ENCODE measurements at places on chromosomes 6 and 20.

DNA sequence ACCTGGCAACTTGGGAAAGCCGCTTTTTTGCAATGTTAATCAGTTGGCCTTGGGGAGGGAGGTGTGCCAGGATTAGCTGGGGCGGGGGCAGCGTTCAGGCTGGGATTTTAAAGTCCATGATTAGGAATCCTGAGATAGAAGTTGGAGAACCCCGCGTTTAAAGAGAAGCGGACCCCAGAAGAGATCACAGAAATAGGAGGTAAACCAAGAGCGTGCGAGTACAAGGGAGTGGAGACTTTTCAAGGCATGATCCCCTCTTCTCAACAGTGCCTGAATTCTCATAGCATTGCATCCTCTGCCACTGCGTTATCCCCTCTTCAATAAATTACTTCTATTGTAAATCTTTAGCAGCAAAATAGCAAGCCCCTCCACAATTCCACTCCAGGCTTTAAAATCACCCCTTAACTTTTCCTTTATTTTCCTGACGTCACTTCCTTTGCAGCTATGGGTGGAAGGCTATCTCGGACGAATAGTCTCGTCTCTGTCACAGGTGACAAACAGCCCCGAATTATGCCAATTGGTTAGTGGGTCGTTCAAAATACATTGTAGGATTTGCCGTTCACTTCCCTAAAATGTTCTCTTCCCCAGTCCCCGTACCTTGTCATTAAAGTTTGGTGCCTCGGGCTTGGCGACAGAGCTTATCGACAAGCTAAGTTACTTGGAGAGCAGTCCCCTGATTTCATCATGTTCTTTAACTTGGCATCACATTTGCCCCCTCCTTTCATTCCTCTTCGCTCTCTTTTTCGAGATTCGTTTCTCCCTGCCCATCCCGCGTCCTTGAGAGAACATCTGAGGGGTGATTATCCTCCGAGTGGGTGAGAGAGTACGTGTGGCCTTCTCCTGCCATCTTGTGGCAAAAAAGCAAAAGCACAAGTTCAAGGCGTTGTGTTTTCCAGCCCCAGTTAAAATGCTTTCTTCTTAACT lies 17.1 kb downstream of the OR2B2 start:
- peak; percentile 86 for DNase-seq

- no peak for DNase-seq
Observed at GRCh38 chr20:42795111-42795695, 394.5 kb downstream of the PTPRT start.

DNA sequence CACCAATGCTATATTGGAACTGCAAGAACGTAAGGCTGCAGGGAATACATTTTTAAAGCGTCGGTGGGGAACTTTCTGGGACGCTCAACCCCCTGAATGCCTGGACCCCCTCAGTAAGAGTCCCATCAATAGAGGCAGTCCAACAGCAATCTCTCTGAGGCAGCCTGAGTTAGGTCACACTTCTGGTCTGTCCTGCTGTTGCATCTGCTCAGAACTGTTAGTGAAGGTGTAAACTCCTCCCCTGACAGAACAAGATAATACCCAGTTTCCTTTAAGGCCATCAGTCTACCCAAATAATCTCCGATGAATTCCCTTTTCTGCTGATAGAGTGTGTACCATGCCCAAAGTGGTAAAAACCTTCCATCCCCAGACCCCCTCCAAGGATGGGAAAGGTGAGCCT lies 1.1 kb upstream of the RNGTT start:
- no peak for DNase-seq

DNA sequence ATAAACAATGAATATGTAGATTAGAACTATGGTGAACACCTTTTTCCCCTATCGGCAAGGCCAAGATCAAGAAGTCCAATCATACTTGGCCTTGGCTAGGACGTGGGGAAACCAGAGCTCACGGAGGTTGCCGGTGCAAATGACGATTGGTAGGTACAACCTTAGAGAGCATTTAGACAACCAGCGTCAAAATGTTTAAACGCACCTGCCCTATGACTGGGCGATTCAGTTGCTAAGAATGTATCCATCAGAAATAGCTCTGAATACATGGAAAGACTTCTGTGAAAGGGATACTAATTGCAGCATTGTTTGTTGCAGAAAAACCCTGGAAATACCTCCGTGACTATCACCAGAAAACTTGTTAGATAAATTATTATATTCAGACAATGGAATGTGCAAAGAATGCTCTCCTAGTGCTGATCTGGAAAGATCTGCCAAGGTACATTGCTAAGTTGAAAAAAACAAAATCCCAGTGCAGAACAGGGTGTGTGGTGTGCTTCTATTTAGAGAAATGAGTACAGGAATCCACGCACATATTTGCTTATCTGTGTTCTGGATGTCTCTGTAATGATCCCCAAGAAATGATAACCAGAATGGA lies 48.0 kb upstream of the PTPN1 start:
- DNase-seq: no peak

GRCh38 chr20:19937651-19938420 lies 79.3 kb upstream of the NAA20 start:
- DNase-seq: no peak

DNA sequence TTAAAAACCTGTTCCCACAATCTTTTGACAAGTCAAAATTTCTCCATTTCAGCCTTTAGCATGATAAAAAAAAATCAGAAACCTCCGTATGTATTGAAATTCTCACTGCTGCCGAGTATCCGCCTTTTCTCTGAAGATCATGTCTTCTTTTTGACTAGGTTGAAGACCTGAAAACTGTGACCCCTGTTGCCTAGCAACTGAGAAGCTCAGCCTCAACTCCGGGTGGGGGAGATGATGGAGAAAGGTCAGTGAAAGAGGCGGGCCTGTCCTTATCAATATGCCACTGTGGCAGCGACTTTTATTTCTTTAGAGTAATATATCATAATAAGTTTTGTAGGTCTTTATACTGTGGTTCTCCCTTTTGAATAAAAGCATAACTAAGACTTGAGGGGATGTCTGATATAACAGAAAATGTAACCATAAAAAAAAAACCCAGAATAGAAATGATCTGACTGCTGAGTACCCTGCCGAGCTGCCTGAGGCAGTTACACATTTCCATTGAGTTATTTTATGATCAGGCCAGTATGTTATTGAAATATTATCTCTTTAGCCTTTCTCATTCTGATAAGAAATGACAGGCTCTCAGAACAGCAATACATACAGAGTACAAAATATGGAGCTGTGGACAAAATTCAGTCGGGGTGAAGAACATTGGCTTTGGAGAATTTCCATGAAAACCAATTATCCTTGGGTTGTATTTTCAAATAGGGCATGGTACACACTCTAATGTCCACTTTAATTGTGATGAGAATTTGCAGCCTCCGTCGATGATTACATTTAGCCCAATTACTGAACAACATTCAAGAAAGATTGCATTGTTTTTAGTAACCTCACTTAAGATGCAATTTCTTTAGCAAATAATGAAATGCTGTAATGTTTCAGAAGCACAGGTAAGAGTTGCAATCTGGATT lies 136.7 kb upstream of the EEF1E1 start:
- DNase-seq: no peak

GRCh38 chr6:35967076-35967774 lies 46.3 kb upstream of the SRPK1 start:
- no peak for DNase-seq

DNA sequence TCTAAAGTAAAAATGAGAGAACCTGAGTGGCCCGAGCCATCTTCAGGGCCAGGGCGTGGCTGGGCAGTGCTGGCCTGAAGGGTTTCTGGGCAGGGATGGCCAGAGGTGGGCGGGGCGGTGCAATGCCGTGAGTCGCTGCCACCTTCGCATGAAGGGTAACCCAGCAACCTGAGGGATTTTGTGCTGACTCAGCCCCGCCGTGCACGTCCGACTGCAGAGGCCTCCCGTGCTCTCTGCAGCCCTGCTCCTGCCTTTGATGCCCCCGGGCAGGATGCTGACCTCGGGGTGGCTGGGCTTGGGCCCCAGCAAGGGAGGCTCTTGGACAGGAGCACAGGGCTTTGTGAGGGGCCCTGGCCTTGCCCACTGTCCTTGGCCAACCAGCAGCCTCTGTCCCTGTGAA lies 81.7 kb upstream of the GATA5 start:
- no peak for DNase-seq

All from T-helper 1 cell (primary cell).